Substantia nigra (tissue), 51 donors: ENCODE measurements at places on chromosomes 16 and 17.

DNA sequence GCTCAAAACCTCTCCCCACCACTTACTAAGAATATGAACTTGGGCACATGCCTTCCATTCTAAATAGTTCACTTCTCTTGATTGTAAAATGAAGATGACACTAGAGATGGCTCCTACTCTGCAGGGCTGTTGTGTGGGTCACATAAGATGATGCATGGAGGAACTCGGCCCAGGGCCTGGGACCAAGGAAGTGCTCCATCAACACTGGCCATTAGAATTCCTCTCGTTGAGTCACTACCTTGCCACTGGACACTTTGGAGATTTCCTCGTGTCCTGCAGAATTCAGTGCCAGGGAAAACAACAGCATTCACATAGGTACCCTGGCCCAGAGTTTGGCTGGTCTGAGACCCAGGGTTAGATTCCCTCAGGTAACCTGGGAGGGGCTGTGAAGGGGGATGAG is 18.6 kb downstream of the HNF1B start:
- DNase-seq = no peak

- DNase-seq = no peak
Observed at GRCh38 chr16:66695935-66696668, 441 bp downstream of the CMTM4 start.

DNA sequence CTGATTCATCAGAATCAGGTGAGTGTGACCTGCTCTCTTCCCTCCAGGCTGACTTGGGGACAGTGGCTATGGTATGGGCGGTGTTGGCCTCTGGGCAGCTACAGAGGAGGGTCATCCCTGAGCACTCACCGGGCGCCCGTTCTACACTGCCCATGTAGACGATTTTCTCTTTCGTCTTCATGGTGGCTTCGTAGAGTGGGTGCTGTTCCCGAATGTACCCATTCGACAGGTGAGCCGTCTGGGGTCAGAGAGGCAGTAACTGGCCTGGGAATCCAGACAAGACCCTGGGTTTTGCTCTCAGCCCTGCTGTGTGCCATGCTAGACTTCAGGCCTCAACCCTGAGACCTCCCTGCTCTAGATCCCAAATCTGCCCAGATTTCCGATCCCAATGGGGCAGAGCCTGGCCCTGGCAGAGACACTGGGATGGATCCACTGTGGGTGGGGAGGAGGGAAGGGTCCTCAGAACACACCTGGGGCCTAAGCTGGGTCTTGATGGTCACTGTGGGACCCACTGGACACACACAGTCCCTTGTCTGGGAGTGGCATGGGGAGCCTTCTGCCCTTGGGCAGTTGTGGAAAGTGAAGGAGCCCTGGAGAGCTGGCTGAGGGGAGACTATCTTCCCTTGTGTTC is 13.2 kb downstream of the USP6 start:
- no peak for DNase-seq

DNA sequence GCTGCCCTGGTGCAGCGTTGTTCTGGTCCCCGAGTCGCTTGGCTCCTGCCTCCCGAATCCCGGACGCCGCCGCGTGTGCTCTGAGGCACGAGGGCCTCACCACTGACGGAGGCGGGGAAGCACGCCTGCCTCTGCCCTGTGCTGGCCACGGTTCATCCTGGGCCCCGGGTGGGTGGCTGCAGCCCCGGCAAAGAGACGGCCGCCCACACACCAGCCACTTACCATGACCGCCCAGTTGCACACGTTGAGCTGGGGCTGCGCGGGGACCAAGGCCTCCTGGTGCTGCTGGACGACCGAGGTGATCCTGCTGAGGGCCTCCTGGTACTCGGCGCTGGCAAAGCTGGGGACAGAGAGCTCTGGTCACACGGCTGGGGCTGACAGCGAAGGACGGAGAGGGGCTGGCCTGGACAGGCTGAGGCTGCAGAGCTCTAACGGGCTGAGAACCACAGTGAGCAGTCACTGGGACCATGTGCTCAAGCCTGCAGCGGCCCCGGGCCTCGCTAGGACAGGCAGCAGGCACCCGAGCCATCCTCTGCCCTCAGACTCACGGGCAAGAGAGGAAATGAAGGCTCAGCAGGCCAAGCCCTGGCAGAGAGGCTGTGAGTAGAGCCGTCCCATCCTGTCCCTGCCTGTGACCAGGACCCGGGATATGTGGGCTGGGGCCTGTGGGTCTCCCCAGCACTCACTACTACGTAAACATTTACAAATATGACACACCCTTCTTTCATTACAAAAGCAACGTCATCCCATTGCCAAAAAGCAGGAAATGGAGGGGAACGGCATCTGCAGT is 6.3 kb upstream of the APRT start:
- DNase-seq = no peak

DNA sequence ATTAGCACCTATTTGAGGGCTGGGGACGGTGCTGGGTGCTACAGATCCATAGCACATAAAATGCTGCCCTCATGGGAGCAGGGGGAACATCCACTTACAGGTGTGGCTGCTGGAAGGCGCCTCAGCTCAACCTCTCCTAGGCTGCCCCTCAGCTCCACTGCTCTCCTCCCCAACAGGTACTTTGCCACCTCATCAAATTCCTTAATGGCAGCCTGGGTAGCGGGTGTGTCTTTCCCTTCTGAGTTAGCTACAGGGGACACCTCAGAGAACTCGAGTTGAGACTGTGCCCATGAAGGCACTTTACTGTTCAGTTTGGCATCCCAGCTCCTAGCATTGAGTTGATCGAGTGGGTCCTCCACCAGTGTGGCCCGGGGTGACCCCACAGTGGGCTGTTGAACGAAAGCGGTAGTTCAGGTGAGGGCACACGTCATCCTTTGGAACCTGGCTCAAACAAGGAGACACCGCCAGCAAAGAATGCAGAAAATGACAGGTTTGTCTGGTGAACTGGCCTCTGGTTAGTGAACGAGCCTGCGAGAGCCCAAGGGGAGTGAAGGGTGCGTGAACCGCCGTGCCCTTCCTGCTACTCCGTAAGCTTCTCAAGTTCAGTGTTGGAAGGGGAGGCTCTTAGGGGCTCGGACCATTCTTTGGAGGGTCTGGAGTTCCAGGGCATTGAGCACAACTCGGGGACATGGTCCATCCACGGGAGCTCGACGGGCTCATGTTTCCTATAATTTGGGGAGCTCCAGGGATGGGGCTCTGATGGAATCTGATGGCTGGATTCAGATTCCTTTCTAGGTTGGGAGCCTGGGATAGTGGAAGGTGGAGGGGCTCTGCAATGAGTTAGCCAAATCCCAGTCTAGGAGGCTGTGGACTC is 3.5 kb upstream of the CMIP start:
- no peak for DNase-seq

GRCh38 chr17:79124513-79125209 is 50.0 kb downstream of the ENGASE start:
- DNase-seq = no peak

GRCh38 chr17:83097831-83098230 is 18.4 kb downstream of the METRNL start:
- no peak for DNase-seq
